ENCODE measurements at places on chromosomes 4 and X.

- no peak for DNase-seq
These were observed 94.5 kb upstream of the STIM2 start for GRCh38 chr4:26766141-26766540.

GRCh38 chr4:24889991-24890390 lies 22.9 kb downstream of the CCDC149 start:
- no peak for DNase-seq

DNA sequence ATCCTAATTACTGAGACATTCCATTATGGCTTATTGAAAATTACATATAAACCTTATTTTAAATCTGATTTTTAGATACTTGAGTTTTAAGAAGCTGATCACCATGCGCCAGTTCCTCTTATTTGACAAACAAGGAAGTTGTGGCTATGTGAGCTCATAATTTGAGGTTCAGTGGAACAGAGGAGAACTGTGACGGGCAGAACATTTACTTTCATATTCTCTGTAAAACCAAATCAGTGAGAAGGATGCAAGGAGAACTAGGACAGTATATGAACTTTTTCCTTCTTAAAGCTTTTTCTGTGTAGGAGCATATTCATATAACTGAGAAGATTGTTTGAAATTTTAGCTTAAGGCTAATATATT lies 25.3 kb downstream of the STIM2 start:
- no peak for DNase-seq

- no peak for DNase-seq
These were observed 40.7 kb downstream of the KLHL8 start for GRCh38 chr4:87179751-87180150.

- DNase-seq, result no peak
These were observed 1548.5 kb upstream of the IGFBP7 start for GRCh38 chr4:58658701-58659100.

- no peak for DNase-seq
These were observed 887.3 kb upstream of the DIAPH2 start for GRCh38 chrX:95797344-95797743.

GRCh38 chr4:126678618-126679017 lies 954.1 kb upstream of the INTU start:
- DNase-seq, result no peak

GRCh38 chrX:125757794-125758564 lies 408.1 kb downstream of the DCAF12L2 start:
- DNase-seq, result no peak

- DNase-seq, result no peak
These were observed 78.8 kb upstream of the TMEM150C start for GRCh38 chr4:82640540-82640939.

DNA sequence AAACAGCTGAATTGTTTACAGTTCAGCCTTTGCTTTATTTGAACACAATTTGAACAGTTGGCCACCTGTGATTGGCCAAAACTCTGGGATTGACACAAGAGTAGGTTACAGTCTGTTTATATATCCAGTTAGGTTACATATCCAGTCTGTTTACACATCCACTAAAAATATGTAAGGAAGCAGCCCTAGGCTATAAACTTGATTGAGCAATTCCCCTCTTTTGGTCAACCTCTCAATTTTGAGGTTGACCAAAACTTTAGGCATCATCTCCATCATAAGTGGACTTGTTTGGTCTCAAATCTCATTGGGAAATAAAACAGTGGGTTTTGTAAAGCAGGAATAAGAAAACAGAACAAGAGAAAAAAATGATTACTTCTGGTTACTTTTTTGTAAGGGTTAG lies 190.8 kb downstream of the SPATA18 start:
- no peak for DNase-seq

GRCh38 chr4:176308441-176308840 lies 11.3 kb upstream of the SPCS3 start:
- no peak for DNase-seq

GRCh38 chr4:105715692-105716278 lies 7.2 kb downstream of the GSTCD start:
- no peak for DNase-seq

DNA sequence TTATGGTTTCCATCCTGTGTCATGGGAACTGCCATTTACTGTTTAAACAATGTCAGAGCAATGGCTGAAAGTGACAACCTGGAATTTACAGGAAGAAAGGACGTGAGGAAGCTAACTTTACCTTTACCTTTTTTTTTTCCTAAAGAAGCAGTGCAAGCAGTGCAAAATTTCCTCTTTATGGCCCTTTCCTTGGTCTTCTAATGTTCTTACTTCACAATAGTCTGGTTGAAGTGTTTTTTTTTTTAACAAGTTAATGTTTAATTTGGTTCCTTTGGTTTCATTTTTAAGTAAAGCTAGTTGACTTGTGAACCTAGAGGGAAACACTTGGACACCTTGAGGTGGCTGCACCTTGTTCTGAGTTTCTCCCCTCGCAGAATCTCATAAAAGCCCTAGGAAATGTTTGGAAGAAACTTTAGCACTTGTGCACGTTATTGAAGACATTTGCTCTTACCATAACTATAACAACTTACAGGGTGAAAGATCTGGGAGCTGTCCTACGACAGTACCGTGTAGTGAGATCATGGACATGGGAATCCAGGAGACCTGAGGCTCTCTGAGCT lies 1.8 kb downstream of the SGMS2 start:
- DNase-seq, result no peak

DNA sequence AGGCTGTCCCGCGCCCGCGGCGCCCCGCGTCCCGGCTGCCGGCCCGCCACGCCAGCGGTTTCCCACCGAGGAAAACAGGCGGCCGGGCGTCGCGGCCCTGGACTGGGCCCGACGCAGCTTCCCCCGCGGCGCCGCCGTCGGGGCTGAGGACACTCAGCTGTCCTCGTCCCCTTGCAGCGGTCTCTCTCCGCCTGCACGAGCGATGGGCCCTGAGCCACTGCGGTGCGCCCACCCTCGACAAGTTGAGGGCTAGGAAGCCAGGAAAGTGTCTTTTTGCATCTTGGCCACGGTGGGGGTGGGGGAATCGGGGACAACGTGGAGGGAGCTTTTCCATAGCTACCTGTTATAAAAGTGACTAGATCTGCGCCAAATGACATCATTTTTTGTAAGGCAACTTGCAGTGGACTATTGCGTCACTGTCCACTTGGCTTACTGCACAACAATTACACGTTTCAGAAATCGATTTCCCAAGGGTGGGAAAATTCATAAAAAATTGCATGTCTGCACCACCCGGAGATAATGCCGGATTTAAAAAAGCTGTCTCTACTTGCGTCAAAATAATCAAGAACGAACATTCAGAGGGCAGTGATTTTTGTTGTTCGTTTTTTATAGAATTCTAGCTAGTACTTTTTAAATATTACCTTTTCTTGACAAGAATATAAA lies 1.1 kb downstream of the KLHL15 start:
- no peak for DNase-seq
